ENCODE measurements at places on chromosomes 4 and X.

- no peak for DNase-seq
Measured at GRCh38 chrX:55008571-55009358, 8.6 kb downstream of the APEX2 start.

DNA sequence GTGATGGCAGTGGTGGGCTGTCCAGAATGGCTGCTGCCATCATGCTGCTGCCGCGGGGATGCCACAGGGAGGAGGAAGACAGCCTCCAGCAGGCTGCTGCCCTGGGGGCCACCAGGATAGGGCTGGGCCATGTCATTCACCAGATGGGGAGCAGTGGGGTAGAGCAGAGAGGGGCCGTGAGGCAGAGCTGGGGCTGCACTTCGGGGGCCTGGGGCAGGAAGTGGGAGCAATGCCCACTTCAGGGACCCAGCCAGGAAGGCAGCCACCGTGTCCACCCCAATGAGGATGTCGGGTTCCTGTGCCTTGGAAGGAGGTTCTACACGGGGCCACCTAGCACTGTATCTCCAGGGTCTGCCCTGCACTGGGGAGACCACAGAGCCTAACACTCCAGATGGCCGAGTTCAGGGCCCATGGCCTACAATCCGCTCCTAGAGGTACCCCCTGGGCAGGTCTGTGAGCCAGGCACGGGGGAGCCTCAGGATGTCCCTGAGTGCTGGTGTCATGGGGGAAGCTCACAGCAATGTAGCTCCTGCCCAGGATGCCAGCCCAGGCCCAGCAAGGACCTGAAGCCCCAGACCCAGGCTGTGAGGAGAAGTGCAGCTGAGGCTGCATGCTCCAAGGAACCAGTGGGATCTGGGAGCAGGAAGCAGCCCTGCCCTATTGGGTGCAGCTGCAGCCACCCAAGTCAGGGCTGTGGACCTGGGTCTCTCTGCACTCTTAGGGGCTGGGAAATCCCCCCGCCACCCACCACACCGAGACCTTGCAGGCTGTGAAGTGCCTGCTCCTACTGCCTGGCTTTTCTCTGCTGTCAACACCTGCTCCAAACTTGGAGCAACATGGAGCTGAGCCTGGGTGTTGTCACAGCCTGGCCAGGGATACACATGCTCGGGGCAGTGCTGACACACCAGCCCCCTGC is 140.3 kb downstream of the PDHA2 start:
- DNase-seq = no peak

GRCh38 chrX:283115-283845 is 2.1 kb downstream of the PLCXD1 start:
- peak; percentile 20 for DNase-seq

GRCh38 chrX:110402850-110403221 is 44.2 kb downstream of the RTL9 start:
- DNase-seq = no peak

DNA sequence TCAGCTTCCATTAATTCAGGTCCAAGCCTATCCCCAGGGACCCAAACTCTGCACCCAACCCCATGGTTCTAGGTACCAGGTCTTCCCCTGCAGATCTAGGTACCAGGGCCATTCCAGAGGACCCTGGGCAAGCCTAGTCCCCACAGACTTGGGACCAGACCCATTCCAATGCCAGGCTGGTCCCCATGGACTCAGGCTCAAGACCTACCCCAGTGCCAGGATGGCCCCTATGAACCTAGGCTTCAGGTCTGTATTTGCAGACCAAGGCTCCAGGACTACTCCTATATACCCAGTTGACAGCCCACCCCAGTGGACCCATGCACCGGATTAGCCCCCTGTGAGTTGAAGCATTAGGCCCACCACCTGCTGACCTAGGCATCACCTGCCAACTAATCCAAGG is 8.9 kb downstream of the MTHFD2L start:
- DNase-seq = no peak

DNA sequence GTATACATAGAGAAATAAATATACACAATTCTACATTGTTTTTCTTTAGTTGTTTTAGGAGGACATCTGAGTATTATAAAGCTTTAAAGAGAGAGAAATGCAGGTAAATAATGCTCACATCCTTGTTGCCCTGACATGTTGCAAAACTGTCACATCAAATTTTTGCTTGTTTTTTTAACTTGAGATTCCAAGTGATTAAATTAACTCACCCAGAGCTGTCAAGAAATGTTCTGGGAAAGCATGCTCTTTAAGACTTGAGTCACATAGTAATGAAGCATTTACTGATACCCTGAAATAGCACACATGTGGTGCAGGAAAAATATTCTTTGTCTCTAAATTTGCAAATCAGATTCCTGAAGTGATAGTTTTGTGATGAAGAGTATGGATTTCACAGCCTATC is 665.6 kb downstream of the FSTL5 start:
- no peak for DNase-seq

- no peak for DNase-seq
Measured at GRCh38 chr4:7939377-7940108, at the start of gene AFAP1. TSS of gene AFAP1 (minus strand) at chr4:7939861. CDS start at chr4:7872078, 67,783 bp downstream.

DNA sequence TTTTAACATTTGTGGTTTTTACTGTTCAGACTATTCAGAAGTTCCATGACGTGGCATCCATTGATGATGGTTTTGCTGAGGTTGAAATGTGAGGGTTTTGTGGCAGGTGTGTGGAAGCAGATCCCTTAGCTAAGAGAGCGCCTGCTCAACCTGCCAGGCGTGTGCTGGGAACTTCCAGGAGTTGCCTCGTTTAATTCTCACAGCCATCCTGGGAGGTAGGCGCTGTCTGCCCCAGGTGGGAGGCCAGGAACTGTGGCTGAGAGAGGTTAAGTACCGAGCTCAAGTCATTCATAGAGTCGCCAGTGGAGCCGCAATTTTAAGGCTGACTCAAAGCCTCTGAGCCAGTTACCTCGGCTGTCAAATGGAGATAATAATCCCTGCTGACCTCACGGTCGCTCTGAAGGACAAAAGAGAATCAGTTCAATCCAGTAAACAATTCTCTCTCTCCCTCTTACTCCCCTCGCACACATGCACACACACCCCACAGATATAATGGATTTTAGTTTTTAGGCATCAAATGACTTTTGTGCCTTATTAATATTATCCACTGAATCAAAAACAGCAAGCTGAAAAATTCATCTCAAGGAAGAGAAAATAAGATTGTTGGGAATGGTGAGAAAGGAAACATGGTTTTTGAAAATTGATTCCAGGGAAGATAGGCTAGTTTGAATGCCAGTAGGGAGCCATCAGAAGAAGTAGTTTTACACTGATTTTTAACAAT is 171.3 kb downstream of the PTTG2 start:
- DNase-seq = no peak

Data from glomerular endothelial cell (primary cell).